ENCODE measurements at places on chromosomes 1 and 21.

DNA sequence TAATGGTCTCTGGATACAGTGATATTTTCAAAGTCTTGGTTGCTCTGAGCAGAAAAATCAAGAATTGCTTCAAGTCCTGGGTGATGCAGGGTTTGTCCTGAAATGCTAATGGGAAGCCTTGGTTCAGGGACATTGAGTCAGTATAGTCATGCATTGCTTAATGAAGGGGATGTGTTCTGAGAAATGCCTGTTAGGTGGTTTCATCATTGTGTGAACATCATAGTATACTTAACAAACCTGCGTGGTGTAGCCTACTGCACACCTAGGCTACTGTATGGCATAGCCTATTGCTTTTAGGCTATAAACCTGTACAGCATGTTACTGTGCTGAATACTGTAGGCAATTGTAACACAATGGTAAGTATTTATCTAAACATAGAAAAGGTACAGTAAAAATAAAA, 36.4 kb downstream of the TBCE start:
- no peak for DNase-seq

DNA sequence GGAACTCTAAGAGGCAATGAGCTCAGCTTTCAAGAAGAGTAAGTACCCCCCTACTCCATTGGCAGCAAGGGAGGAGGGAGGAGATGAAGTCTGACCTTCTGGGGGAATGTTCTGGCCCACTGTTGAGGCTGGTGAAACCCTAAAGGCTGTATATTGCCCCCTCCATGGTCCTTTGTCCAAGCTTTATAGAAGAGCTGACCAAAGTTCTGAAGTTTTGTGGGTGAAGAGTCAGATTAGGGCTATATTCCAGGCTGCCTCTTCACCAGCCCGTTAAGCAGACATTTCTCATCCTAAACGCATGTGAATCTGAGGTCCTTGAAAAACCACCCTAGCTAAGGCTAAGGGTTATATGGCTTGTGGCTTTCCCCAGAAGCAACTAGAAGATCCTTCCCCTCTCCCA, 1.4 kb downstream of the C1orf94 start:
- DNase-seq: no peak

GRCh38 chr1:182784556-182785171, 4.9 kb upstream of the NPL start:
- no peak for DNase-seq

DNA sequence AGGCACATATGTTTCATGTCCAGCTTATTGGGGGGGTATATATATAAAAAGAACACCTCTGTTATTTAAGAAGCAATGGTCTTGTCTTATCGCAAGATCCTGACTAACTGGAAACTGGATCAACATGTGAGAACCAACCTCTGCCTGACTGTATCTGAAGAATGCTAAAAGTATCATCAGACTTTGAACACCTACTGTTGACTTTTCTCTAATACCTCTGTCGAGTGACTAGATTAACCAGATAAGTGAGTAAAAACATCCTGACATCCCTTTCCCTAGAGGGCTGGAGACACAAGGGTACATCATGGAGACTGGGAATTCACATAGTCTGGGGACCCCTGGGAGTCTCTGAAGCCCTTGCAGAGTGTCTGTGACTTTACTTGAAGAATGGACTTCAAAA, 26.3 kb upstream of the PIGC start:
- no peak for DNase-seq

GRCh38 chr1:34108269-34108668, 56.8 kb downstream of the CSMD2 start:
- no peak for DNase-seq

- no peak for DNase-seq
Measured at GRCh38 chr1:53001128-53001527, 60.9 kb upstream of the PODN start.

GRCh38 chr1:66331658-66332547, 202.1 kb upstream of the SGIP1 start:
- DNase-seq: peak; percentile 48

- DNase-seq: no peak
Measured at GRCh38 chr1:245084551-245084950, 70.2 kb upstream of the KIF26B start.

DNA sequence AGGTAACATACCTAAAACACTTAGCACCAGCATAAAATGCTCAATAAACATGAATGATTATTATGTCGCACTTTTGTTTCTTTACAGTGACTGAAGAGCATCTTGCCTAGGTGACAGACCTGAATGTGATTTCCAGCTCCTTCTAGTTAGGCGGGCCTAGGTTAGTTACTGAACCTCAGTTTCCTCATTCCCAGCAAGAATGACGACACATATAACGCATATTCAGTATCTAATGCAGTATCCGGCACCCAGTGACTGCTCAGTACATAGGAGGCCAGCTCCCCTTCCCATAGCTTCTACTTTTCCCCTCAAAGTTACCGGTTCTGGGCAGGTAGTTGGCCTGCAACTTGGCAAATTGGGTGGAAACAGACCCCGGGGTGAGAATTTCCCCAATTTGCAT, 763 bp downstream of the AUNIP start:
- no peak for DNase-seq

DNA sequence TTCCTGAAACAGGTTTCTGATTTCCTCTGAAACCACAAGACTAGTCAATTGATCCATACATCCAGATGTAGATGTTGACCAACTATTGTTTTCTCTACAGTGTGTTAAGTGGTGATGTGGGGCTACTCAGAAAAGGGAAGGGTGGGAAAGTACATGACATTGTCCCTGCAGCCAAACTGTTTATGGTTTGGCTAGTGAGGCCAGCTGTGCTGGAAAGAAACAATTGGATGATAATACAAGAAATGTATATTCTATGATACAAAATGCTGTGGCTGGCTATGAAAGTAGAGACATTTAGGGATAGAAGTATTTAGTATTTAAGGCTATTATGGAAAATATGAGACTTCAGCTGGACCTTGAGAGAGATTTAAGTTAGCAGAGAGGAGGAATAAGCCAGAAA, 244.5 kb downstream of the ADGRL2 start:
- DNase-seq: no peak

- no peak for DNase-seq
Measured at GRCh38 chr1:32393136-32393535, 1.1 kb downstream of the BSDC1 start.

DNA sequence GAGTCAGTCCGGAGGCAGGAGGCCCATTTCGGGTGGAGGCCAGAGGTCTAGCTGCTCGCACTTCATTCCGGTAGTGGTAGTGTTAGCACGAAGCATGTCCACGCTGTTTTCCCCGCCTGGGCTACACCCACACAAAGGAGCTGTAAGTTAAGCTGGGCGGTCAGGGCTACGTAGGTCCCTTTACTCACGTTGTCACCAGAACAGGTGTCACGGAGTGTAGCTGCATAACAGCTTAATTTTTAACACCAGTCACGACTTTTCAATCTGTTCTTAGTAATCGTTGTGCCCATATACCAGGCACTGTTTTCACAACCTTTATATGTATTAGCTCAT, 15.6 kb downstream of the HLX start:
- no peak for DNase-seq

- DNase-seq: no peak
Measured at GRCh38 chr1:70573317-70573843, 162.3 kb downstream of the CTH start.

GRCh38 chr1:30704765-30705509, 18.4 kb downstream of the MATN1 start:
- DNase-seq: no peak

DNA sequence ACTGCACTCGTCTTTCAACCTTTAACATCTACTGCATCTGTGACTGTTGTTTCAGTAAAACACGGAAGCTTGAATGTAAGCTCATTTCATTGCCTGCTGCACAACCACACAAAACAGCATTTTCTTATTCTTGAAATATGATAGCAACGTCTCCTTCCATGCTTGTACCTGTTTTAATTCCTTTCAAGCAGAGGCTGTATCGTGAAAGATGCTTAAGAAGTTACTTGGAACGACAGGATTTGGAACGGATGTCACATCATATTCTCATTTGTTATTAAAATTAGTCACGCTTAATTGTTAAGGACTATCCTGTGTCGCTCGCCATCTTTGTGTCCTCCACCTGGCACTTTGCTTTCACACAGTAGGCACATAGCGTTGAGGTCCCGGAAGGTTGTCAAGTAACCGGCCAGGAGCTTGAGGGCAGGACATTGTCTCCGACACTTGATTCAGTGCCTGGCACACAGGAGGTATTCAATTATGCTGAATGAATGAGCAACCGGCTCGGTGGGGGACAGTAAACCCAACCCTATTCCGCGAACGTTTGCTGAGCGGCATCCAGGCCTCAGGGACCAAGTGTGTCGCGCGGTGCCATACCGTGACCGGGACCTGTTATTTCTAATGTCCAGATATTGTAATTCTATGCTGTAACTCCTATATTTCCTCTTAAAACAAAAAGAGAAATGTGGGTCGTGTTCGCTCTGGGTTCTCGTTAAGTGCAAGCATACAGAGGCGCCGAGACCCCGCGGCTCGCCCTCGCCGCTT, 499 bp upstream of the SH3GLB1 start:
- no peak for DNase-seq

DNA sequence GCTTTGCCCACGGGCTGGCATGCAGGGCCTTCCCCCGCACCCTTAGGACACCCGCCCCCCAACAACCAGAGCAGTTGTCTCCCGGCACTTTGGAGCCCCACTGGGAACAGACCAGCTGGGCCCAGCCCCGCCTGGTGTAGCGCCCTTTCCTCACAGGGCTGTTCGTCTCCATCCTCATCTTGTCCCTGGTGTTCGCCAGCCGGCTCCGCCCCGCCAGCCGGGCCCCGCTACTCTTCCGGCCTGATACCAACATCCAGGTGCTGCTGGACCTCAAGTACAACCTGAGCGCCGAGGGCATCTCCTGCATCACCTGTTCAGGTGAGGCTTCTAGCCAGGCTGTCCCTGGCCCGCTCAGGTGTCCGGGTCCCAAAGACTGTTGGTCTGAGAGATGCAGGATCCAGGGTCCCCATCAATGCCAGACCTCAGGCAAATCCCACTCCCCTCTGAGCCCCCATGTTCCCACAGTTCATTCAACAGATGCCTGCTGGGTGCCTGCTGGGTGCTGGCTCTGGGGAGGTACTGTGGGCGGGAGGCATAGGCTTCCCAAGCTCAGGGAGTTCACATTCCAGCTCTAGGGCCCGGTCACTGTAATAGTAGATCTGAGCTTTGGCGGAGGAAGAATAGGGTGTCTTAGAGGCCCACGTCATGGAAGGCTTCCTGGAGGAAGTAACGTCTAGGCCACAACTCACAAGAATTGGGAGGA, 41.7 kb downstream of the DISP3 start:
- no peak for DNase-seq

- DNase-seq: no peak
Measured at GRCh38 chr1:24708938-24709337, 36.3 kb upstream of the CLIC4 start.

GRCh38 chr1:220527908-220528678, at the start of gene MARK1:
MARK1 (plus strand) TSS chr1:220528136; CDS start chr1:220528823, 687 bp downstream.
- peak; percentile 8 for DNase-seq

DNA sequence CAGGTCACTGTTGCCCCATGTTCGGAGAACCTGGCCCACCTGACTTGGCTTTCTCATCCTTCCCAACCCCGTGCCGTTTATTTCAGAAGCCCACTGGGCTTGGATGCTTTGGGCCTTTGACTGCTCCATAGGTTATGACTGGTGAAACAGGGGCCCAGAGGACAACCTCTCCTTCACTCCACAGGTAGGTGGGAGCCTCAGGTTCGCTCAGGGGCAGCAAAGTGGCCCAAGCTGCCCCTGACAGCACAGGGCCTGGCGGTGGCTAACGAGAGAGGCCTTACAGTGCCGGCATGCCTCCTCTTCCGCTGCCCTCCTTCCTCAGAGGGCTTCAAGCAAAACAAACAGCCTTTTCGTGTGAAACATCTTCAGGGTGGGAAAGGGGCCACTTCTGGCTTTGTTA, 16.9 kb downstream of the FAM89A start:
- DNase-seq: no peak

- no peak for DNase-seq
Measured at GRCh38 chr1:113912594-113913311, 7.6 kb downstream of the DCLRE1B start.

DNA sequence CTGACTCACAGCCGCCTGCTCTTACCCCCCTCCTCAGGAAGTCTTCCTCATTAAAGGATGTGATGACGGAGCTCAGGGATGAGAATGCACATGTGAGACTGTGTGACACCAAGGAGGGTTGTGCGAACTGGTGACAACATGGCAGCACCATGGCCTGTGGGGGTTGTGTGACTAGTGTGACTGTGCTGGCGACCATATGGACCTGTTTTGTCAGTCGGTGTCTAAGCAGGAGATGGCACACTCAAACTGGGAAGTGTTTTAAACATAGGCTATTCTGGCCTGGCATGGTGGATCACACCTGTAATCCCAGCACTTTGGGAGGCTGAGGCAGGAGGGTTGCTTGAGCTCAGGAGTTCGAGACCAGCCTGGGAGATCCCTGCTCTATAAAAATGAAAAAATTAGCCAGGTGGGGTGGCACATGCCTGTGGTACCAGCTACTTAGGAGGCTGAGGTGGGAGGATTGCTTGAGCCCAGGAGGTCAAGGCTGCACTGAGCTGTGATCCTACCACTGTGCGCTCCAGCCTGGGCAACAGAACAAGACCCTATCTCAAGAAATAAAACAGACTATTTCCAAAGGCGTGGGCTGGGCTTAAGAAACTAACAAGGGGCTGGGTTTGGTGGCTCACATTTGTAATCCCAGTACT, 7.4 kb downstream of the TRNP1 start:
- DNase-seq: no peak

GRCh38 chr1:55375617-55376258, 160.6 kb upstream of the USP24 start:
- DNase-seq: peak; percentile 4

DNA sequence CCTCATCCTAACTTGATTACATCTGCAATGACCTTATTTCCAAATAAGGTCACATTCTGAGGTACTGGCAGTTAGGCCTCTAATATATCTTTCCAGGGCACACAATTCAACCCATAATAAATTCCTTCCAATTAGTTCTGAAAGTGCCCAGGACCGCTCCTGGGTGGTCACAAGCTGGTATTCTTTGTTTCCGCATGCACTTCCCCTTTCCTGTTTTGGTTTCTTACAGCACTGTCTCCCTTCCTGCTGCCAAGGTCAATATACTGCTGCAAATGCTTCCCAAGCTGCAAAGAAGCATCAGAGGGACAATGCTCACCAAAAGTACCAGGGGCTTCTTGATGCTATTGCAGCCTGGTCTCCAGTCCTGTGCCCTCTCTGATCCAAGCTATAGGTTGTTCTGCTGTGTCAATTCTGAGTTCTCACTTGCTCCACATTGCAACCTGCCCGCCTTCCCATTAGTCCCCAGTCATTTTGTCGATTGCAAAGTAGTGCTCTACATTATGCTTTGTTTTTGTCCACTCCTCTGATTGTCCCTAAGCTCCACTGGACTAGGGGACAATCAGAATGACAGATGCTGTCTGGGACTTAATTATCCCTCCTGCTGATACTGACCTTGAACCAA, 13.9 kb upstream of the XPR1 start:
- no peak for DNase-seq

DNA sequence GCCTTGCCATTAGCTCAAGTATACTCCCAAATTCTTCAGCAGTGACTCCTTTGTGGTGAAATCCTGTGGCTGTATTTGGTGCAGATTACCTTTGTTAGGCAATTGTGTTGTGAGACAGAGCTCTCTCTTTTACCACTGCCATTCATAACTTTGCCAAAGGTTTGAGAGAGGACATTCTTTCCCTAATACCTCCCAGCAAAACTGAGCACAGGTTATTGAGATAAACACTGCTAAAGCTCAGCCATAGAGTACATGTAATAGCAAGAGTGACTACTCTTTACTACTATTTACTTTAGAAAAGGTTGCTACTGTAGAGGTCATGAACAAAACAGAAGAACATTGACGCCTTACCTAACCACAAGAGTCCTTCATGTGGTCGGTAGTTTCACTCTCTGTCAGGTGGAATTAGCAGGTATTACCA, 514.0 kb upstream of the ADAMTS5 start:
- DNase-seq: no peak
